T-cell (primary cell): ENCODE measurements at places on chromosomes 6 and 20. TPM values are rescaled to one million over a fixed set of nuclear protein-coding genes. Genes with fewer than 3 reads are reported as not detected.

LIN28B gene
- not detected for total RNA-seq

TRIM15 gene
- total RNA-seq = not detected

HLA-B gene
- 6,896 TPM for total RNA-seq

XKR7 gene
- total RNA-seq = not detected

CST1 gene
- total RNA-seq = not detected

UNC5CL gene
- total RNA-seq = 6.3 TPM

DNA sequence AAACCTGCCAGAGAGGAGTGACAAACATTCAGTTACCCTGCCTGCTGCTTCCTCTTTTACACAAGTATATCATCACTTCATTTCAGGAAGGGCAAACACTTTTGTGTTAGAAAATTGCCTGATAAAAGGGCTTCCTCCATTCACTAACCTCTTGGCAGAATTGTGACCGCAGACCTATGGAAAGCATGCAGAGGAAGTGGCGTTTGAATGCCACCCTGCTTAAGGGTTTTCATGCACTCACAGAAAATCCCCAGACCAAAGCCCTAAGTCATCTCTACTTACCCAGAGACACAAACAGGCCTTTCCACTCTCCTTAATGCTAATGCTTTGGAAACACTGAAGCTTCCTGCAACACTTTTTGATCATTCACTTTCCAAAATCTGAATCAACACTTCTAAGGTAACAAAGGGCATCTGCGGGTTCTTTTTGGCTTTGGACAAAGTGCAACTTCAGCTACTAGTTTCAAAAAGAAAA, 22.1 kb upstream of the RALGAPA2 start:
- DNase-seq = no peak

DNA sequence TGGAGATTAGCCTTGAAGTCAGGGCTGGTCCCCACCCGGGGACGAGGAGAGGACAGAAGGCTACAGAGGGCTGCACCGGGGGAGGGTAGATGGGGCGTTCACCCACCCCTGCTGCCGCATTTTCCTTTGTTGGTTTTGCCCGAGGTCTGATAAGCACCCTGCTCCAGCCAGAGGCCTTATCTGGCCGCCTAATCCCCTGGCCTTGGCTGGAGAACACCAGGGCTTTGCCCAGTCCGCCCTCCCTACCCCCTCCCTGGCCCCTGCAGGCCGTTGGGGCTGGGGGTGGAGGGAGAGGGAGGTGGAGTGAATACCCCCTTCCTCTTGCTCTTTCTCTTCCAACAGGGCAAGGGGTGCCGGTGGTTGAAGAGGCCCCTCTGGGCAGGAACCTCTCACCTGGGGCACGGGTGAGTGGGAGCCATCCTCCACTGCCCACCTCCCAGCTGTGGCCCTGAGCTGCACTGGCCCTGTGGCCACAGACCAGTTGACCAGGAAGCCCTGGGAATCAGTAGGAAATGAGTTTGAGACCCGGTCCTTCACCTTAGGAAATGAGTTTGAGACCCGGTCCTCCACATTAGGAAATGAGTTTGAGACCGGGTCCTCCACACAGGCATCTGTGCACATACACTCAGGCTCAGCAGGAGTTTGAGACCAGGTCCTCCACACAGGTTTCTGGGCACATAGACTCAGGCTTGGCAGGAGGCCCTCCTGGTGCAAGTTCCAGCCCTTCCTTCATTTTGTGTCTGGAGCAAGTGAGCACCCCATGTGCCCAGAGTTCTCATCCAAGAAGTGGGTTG, 12.0 kb upstream of the GATA5 start:
- no peak for DNase-seq

DNA sequence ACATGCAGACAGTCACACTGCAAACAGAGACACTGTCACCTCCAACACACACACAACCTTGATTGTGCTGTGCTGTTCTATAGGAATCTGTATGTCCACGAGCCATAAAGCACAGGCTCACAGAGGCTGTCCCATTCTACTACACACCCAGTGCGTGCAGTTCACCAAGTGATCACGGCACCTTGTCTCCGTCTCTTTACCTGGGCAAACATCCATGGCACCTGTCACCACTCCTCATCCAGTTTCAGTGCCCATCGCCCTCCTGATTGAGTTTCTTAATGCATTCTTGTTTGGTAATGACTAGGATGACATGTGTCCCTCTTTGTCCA, 65.8 kb upstream of the STMND1 start:
- DNase-seq = no peak

DNA sequence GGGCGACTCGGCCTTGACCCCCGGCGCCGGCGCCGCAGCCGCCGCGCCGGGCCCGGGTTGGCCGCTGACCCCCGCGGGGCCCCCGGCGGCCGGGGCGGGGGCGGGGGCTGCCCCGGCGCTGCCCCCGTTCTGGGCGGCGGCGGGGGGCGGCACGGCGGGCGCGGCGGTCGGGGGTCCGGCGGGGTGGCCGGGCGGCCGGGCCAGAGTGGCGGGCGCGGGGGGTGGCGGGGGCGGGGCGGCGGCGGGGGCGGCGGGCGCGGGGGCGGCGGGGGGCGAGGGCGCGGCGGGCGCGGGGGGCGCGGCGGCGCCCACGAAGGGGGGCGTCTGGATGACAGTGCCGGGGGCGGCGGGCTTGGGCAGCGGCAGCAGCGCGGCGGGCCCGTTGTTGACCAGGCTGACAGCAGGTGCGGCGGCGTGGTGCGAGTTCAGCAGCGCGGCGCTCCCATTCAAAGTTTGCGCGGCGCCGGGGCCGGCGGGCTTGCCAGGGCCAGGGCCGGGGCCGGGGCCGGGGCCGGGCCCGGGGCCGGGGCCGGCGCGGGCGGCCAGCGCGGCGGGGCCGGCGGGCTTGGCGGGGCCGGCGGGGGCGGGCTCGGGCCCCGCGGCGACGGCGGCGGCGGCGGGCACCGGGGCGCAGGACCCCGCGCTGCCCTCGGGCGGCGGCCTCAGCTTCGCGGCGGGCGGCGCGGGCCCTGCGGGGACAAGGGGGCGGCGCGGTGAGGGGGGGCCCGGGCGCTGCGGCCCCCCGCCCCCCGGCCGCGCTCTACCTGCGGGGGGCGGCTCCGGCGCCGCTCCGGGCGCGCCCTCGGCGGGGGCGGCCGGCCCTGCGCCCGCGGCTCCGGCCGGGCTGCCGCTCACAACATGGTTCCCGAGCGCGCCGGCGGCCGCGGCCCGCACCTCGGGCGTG, 659 bp downstream of the TAF4 start:
- DNase-seq = no peak

- no peak for DNase-seq
Measured at GRCh38 chr6:129453073-129453472, 256.9 kb downstream of the ARHGAP18 start.

DNA sequence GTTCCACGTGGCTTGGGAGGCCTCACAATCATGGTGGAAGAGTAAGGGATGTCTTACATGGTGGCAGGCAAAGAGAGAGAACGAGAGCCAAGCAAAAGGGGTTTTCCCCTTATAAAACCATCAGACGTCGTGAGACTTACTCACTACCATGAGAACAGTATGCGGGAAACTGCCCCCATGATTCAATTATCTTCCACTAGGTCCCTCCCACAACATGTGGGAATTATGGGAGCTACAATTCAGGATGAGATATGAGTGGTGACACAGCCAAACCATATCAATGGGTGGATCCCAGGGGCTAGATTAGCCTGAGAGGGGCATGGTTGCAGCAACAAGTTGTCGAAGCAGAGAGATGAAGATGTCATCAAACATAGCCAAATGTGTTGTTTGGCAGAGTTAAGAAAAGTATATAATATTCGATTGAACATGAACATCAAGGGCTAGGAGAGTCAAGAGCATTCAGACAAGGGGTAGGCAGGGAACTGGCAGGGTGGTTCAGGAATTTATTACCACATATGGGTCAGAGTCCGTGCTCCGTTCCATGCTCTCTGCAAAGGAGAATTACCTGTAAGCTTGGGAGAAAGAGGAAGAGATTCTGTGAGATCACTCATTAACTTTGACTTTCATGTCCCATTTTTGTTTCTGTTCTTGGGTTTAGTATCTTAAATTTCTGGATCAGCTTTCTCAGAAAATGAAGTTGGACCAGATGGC, 98.8 kb downstream of the CCDC170 start:
- no peak for DNase-seq

DNA sequence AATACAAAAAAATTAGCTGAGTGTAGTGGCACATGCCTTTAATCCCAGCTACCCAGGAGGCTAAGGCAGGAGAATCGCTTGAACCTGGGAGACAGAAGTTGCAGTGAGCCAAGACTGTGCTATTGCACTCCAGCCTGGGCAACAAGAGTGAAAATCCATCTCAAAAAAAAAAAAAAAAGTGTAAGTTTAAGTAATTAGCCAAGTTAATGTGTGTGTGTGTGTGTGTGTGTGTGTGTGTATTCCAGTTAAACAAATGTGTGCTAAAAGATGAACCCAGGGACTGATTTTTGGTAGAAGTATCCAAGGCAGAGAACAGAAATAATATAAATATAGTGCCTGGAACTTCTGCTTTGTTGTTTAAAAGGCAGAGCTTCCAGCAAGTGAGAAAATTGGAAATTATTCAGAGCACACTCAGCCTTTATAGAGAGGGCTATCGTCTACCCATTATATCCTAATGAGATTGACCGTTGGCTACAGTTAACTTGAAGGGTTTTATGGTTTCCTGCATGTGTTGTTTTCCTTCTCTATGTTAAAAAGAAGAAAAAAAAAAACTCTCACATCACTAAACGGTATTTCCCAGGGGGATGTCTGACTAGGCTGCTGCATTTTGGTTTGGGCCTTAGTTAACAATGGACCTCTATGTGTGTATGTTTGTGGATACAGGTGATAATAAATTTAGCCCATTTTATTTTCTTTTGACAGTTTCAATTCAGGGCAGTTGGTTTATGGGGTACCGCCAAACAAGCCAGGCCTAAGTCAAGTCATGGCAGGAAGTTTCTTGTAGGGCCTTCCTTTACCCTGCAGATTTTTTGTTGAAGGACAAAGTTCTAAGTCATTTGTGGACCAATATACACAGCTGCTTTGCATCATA, 9.8 kb downstream of the SOX4 start:
- DNase-seq = no peak

DNA sequence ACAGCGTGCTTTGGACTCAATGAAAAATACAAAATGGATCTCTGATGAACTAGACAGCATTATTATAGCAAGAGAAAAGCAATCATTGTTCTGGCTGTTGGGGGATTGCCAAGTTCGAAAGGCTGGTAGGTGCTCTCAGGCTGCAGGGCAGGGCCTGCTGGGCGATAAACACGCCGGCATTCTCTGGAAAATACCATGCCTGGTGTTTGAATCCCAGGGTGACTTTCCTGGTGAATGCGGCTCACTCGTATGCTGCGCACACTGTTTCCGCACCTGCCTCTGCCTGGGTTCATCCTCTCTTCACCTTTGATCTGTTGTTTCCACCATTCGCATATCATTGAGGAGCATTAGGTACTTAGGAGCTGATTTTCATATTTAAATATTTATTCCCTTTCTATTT, 37.4 kb downstream of the GCNT2 start:
- DNase-seq = no peak

- no peak for DNase-seq
Measured at GRCh38 chr6:118896339-118897136, 2.6 kb downstream of the ASF1A start.

DNA sequence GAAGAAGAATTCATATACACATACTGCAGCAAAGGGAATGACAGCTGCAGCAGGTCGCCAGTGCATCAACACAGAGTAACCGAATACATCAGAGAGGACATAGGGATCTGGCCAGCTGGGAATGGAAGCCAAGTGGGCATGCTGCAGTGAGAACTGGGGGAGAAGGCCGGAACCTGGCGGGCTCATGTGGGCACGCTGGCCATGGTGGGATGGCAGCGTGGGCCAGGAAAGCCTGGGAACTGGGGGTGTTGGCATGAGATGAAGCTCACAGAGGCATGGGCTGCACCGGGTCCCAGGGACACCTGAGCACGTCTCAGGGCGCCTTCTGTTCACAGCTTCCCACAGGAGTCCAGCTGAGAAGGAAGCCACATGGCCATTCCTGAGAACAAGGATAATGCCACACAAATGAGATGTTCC, 139.5 kb upstream of the AGPAT4 start:
- no peak for DNase-seq

- no peak for DNase-seq
Measured at GRCh38 chr6:169573883-169574282, 127.9 kb downstream of the WDR27 start.

DNA sequence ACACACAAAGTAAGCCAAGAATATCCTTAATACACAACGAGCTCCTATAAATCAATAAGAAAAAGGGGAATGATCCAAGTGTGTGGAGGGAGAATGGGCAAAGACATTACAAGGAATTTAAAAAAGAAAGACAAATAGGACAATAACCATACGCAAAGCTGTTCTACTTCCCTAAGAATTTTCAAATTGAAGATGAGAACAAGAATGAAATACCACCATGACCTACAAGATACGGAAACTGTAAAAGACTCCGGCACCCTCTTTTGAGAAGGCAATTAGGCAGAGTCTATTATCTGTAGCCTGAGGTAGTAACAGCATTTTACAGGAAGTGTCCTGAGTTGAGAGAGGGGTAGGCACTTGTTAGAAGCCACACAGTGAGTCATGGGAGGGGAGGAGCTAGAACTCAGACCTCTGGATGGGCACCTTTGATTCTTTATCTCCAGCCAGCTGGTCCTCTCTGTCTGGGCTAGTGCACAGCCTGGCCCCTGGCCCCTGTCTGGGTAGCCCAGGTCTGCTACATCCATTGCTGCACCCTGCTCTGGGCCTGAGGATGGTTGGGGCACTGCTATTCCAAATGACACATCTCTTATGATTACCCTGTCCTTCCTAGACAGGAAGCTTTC, 15.3 kb downstream of the RSPO4 start:
- no peak for DNase-seq

GRCh38 chr20:46751856-46752255, 42.4 kb downstream of the SLC2A10 start:
- DNase-seq = no peak

GRCh38 chr20:46192376-46192944, 74.3 kb downstream of the CD40 start:
- no peak for DNase-seq

DNA sequence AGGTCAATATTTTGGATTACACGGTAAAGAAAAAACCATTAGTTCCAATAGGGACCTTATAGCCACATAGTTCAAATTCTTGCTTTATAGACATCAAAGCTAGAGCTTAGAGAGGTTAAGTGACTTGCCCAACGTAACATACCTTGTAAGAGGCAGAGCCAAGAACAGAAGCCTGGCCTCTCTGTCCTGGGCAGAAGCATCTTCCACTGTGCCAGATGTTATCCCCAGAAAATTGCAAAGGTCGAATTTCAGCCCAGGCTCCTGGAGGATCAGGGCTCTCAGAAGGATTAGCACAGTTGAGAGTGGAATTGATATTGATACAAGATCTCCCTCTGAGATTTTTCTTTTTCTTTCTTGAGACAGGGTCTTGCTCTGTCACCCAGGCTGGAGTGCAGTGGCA, 6.1 kb downstream of the SMIM28 start:
- no peak for DNase-seq

DNA sequence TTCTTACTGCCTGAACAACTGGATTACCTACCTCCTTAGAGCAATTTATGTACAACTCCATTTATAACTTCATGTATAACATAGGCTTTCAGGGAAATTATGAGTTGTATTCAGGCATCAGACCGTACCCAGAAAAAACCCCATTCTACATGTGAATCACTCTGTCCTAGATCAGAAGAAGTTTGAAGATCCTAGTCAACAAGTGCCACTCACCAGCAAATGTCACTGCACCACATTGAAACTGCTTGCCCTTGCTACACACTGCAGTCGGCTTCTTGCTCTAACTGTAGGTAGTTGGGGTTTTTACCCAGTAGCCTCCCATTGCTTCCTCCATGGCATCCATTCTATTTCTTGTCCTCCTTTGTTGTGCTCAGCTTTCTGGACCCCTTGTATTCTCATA, 132.4 kb downstream of the DNAH8 start:
- DNase-seq = no peak
